ENCODE measurements at places on chromosomes 11 and 22. TPM values are rescaled to one million over a fixed set of nuclear protein-coding genes. Genes with fewer than 3 reads are reported as not detected.
A peak's percentile ranks its signal among the peaks of the same experiment; 100 is the strongest.

MAFF gene
- 73.9 TPM for total RNA-seq

DDX6 gene
- total RNA-seq, result 107 TPM

MAML2 gene
- 48.0 TPM for total RNA-seq

SESN3 gene
- 11.3 TPM for total RNA-seq

OR6T1 gene
- not detected for total RNA-seq

OLFML1 gene
- total RNA-seq, result 8.4 TPM

CDC45 gene
- total RNA-seq, result 0.95 TPM

PGA5 gene
- not detected for total RNA-seq

RIMBP3B gene
- total RNA-seq, result not detected

DNA sequence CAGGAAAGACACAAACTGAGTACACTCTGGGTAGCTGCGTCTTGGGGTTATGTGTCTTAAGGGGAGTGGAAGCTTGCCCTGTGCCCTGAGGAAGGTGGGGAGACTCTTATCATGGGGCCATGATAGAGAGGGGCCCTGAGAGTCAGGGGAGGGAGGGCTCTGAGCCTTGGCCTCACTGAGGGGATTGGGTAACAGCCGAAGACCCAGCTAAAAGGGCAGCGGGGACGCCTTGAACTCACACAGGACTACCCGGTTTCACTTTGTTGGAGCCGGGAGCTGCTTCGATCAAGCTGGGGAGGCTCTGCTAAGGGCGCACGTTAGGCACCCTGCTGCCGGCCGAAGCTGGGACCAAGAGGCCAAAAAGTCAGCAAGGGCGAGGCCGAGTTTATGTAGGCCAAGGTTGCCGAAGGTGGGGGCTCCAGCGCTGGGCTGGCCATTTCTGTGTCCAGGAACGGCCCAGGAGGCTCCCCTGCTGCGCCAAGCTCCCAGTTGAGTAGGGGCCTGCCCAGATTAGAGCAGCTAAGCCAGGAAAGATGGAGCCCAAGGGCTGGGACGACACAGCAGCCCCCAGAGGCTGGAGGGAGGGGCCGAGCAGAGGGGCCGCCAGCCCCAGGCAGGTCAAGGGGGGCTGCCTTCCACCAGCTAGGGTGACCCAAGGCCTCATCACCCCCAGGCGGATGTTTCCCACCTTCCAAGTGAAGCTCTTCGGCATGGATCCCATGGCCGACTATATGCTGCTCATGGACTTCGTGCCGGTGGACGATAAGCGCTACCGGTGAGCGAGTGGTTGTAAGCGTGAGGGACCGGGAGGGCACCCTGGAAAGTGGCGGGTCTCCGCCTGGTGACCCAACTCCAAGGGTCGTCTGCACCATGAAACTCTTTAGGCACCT, 2.2 kb downstream of the TBX1 start:
- no peak for DNase-seq

GRCh38 chr22:24146791-24147353, 34.4 kb upstream of the SUSD2 start:
- DNase-seq, result no peak

GRCh38 chr11:126578021-126578420, 222.5 kb downstream of the ST3GAL4 start:
- no peak for DNase-seq

GRCh38 chr11:110762590-110762989, 50.4 kb upstream of the ARHGAP20 start:
- no peak for DNase-seq

DNA sequence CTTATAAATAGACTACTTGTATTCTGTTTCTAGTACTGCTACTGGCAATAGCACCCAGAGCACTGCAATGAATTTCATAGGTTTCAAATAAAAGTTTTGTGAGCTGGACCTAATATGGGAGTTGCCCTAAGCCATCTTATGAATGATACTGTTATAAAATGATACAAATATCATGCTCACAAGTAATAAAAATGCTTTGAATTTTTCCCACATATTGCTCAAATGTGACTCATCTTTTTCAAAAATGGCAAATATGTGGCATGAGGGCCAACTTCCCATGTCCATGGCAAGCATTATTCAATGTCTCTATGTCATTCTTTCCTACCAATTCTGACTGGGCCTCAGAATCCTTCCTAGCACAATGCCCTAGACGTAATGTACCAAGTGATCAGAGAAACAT, 137.6 kb downstream of the TRPC6 start:
- no peak for DNase-seq

DNA sequence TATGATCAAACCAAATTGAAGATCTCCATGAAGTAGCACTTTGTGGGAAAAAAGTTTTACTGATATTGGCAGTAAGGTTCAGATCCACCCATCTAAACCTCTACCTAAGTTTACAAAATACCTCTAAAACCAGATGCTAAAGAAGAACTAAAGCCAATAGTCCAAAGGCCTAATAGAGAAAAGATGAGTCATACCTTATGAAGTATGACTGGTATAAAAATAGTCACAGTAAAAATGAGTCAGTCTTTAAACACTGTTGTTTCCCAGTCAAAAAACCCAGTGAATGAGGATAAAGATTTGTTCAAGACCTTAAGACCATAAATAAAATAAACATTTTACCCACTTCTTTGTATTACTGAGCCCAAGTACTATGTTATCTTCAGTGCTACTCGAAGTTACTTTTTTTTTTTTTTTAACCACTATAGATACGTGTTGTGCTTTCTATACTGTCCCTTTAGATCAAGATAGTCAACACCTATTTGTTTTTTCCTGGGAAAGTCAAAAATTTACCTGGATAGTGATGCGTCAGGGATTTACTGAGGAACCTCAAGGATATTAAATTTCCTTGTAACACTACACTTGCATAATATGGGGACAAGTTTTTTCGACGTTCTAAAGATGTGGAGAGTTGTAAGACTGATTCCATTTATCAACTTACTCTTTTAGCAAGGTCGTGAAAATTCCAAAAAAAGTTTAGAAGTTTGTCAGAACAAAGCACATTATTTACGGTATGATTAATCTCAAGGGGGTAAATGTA, 87.3 kb downstream of the CCDC73 start:
- DNase-seq, result no peak

GRCh38 chr22:19866665-19867009, 12.0 kb upstream of the GNB1L start:
- DNase-seq, result no peak

DNA sequence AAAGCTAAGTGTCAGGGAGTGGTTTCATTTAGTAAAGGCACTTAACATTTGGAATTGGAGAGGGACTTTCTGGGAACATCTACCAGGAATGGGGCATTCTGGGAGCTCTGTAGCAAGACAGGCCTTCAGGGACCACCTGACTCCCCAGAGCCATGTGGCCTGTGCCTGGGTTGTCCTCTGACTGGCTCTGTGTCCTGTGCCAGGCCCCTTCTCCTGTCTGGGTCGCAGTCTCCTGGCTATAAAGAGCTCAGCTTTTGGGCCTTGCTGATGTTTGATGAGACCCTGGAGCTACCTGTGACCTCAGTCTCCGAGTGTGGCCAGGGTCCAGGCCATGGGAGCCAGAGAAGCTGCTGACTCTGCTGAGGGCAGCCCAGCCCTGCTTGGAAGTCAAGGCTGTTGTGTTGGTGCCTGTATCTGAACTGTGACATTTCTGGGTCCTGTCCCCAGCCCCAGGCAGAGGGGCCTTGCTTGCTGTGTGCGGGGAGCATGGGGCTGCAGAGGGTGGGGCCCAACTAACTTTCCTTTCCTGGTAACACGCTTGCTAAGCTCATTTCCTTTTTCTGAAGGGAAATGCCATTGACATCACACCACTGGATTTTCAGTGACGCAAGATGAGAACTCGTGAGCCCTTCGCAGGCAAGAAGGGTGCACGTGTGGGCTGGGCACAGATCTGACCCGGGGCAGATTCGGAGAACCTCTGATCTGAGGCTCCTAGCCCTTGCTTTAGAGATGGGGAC, 41.3 kb downstream of the LRRC32 start:
- DNase-seq, result no peak

GRCh38 chr11:66421492-66422205, 814 bp downstream of the NPAS4 start:
- peak; percentile 90 for DNase-seq

DNA sequence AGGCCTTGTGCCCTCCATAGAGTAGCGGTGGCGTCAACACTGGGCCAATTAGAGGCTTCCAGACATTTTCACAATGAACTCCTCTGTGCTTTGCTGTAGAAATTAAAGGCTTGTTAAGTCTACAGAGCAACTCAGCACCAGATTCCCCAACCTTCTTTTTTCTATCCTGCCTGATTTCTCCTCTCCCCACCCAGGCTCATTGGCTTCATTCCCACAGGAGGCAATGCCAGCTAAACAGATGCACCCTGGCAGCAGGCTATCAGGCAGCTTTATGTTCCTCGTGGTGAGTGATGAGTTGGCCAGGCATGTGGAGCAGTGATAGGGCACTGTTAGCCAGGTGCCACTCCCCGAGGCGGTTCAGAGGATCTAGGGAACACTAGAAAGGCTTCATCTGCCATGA, 4.8 kb downstream of the DIXDC1 start:
- no peak for DNase-seq

GRCh38 chr11:1227551-1228100, 4.8 kb downstream of the MUC5B start:
- DNase-seq, result no peak

DNA sequence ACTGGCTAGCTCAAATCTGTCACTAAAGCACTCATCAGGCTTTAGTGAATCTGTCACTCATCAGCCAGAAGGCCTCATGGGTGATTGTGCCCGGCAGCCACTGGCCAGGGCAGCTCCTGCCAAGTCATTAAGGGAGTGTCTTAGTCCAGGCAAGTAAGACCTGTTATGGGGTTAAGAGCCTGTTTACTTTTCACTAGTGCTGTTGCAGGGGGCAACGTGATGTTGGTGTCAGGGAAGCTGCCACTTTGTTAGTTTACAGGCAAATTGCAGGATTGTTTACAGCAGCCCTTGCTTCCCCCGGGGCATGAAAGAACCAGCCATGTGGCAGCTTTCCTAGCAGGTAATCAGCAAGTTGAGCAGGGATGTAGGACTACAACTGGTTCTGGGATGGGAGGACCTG, 155.6 kb upstream of the NCAM1 start:
- no peak for DNase-seq

DNA sequence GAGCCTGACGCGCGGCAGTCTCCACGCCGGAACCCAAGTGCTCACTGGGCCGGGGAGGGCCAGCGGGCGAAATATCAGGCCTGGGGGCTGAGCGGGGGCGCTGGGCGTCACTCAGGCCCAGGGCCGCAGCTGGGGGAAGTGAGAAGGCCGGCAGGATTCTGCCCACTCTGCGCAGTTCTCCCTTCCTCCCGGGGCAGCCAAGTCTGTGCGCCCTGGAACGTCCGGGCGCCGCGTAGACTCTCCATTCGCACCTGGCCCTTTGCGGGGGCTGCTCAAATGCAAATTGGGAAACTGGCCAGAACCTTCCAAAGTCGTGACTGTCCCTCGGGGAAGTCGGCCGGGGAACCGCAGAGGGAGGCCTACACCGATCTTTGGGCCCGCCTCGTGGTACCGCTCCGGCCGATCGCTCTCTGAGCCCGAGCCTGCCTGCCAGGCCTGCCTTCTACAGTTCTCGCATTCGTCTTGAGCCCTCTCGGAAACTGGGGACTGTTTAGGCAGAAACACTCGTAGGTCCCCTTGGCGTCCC, 2.2 kb upstream of the SLC6A5 start:
- no peak for DNase-seq

GRCh38 chr11:110490886-110491285, 61.1 kb downstream of the FDX1 start:
- no peak for DNase-seq

GRCh38 chr11:110429731-110430266, at the start of gene FDX1:
TSS of gene FDX1 (plus strand) at chr11:110429948. CDS start at chr11:110430121, 173 bp downstream.
- DNase-seq, result peak; percentile 49

DNA sequence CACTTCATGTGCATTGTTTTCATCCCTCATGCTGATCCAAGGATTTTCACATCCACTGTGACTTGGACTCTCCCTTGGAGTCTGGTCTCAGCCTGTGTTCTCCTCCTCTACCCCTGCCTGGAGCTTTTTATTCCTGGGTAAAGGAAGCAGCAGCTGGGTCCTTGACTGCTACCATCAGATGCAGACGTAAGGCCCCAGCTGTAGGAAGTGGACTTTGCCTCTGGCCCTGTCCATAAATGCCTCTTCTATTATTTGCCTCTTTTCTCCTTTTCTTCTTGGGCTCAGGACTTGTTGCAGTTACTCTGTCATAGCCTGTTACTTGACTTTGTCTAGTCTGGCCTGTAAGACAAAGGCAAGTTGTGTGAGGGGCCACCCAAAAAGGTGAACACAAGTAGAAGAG, 303.8 kb downstream of the NXPE2 start:
- DNase-seq, result no peak

DNA sequence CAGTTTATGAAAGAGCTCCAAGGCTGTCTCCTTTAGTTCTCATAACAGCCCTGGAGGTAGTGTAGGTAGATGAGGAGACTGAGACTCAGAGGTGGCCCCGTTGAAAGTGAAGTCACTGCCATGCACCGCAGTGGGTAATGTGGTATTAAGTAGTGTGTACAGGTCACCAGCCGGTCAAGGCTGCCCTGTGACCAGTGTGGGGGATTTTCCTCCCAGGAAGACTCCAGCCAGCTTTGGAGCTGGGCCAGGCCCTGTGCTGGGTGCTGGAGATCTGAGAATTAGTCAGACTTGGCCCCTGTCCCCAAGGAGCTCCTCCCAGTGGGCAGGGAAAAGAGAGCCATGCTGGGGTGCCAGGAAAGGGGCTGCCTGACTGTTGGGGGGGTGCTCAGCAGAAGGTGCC, 5.3 kb downstream of the OMP start:
- no peak for DNase-seq

DNA sequence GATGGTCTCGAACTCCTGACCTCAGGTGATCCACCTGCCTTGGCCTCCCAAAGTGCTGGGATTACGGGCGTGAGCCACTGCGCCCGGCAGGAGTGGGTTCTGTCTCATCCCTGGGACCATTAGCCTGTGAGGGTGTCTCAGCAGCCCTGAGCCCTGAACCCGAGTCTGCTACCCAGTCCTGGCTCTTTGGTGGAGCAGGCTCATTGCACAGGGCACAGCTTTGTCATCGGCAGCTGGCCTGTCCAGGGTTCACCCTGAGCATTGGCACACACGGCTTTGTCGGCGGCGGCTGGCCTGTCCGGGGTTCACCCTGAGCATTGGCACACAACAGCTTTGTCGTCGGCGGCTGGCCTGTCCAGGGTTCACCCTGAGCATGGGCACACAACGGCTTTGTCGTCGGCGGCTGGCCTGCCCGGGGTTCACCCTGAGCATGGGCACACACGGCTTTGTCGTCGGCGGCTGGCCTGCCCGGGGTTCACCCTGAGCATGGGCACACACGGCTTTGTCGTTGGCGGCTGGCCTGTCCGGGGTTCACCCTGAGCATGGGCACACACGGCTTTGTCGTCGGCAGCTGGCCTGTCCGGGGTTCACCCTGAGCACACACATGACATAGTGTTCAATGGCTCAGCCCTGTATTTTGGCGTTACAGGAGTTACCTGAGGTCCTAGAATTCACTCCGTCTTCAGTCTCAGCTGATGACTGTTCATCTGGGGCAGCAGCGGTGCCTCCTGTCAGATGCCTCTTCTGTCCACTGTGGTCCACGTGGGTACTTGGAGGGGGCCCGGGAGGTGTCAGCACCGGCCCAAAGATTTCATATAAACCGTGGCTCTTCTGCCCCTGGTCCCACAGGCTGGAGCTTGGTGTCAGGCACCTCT, 1082.5 kb downstream of the BRD1 start:
- DNase-seq, result peak; percentile 12

- DNase-seq, result no peak
Observed at GRCh38 chr11:78355309-78355705, 62.3 kb downstream of the GAB2 start.

All from omental fat pad (tissue), 4 donors.